ENCODE measurements at places on chromosomes 2 and 18.

- no peak for DNase-seq
These were observed 45.4 kb upstream of the RND3 start for GRCh38 chr2:150532879-150533278.

DNA sequence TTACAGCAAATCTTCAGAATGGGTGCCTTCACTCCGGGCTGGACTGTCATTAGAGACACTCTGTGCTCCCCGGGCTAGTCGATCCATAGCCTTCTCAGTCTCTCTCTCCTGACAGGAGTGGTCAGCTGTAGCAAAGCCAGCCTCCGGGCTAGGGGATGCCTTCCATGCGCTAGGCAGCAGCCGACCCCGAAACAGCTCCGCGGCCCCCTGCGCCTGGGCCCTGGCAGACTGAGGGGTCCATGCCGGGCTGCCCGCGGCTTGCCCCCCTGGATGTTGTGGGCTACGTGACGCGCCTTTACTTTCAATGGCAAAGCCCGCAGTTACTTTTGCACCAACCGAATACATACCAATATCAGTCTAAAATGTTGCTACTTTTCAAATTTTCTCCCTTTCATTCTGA is 1447.2 kb downstream of the LRP1B start:
- DNase-seq: no peak

GRCh38 chr2:226017537-226017936 is 618.0 kb downstream of the NYAP2 start:
- DNase-seq: no peak

- no peak for DNase-seq
These were observed 600.2 kb downstream of the NYAP2 start for GRCh38 chr2:225999692-226000091.

- DNase-seq: no peak
These were observed 31.8 kb upstream of the NTSR2 start for GRCh38 chr2:11701751-11702301.

- no peak for DNase-seq
These were observed 25.9 kb downstream of the COL5A2 start for GRCh38 chr2:189153619-189154018.

- no peak for DNase-seq
These were observed 149.5 kb upstream of the ZEB2 start for GRCh38 chr2:144669196-144669987.

GRCh38 chr2:14143435-14143834 is 489.1 kb upstream of the LRATD1 start:
- no peak for DNase-seq

- no peak for DNase-seq
These were observed 42.0 kb downstream of the FMNL2 start for GRCh38 chr2:152376968-152377367.

GRCh38 chr2:217067787-217068186 is 207.9 kb upstream of the TNP1 start:
- no peak for DNase-seq

DNA sequence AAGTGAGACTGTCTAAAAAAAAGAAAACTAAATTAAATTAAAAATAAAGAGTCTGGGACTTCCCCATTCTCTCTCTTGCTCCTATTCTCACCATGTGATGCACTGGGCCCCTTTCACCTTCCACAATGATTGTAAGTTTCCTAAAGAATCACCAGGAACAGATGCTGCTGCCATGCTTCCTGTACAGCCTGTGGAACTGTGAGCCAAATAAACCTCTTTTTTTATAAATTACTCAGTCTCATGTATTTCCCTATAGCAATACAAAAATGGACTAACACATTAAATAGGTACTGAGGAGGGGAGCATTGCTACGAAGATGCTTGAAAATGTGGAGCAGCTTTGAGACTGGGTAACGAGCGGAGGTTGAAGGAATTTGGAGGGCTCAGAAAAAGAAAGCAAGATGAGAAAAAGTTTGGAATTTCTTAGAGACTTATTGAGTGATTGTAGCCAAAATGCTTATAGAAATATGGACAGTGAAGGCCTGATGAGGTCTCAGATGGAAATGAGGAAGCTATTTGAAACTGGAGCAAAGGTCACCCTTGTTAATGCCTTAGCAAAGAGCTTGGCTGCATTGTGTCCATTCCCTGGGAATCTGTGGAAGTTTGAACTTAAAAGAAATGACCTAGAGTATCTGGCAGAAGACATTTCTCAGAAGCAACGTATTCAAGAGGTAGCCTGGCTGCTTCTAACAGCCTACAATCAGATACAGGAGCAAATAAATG is 128.7 kb downstream of the EIPR1 start:
- no peak for DNase-seq

DNA sequence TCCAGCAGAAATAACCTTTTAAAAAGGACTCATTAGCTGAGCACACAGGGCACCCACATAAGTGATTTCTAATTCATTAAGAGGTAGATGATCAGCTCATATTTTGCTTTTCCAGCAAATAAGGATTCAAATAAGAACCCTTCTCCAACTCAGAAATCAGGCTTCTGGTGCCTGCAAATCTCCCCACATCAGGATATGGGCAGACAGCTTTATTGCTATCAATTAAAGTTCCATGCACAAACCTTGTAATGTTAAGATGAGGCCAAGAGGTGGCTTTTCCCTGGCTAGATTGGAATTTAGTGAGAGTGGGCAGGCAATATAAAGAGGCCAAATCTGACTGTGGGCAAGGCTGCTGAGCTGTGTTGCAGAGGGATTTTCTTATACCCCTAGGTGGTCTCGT is 193.6 kb downstream of the SH3RF3 start:
- DNase-seq: no peak

DNA sequence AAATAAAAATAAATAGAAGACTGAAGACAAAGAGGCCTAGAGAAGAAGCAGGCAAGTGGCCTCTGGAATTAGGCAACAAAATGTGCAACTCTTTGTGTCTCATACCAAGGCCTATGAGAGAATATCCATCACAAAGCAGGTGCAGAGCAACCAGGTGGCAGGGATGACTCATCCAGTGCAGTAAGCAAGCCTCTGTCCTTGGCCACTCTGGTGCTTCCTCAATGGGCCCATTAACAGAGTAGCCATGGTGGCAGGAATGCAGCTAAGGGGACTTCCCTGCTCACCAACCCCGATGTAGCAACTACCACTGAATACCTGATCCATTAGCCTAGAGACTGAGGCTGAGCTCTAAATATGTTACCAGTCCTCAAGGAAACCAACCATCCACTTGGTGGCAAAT is 11.0 kb upstream of the EPG5 start:
- DNase-seq: no peak

DNA sequence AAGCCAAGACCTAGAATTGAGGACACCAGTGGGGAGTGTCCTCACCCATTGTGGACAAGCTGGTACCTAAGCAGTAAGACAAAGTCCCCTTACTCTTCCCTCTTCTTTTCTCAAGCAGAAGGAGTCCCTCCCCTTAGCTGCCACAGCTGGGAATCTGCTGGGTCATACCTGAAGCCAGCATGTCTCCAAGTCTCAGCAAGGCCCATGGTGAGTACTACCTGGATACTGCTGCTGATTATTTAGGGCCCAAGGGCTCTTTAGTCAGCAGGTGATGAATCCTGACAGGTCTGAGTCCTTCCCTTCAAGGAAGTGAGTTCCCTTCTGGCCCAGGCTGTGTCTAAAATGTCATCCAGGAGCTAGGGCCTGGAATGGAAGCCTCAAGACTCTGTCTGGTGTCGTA is 198.6 kb upstream of the STK17B start:
- no peak for DNase-seq

DNA sequence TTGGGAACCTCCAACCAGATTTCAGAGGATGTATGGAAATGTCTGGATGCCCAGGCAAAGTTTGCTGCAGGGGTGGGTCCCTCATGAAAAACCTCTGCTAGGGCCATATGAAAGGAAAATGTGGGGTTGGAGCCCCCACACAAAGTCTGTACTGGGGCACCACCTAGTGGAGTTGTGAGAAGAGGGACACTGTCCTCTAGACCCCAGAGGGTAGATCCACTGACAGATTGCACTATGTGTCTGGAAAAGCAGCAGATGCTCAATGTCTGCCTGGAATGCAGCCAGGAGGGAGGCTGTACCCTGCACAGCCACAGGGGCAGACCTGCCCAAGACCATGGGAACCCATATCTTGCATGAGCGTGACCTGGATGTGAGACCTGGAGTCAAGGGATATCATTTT is 573.7 kb upstream of the NXPH2 start:
- no peak for DNase-seq

GRCh38 chr2:37156857-37157714 is at the start of gene EIF2AK2:
TSS of gene EIF2AK2 (minus strand) at chr2:37156980. CDS start at chr2:37147806, 9,174 bp downstream.
- peak; percentile 77 for DNase-seq

GRCh38 chr2:96792772-96793749 is 23.0 kb upstream of the CNNM3 start:
- DNase-seq: no peak

DNA sequence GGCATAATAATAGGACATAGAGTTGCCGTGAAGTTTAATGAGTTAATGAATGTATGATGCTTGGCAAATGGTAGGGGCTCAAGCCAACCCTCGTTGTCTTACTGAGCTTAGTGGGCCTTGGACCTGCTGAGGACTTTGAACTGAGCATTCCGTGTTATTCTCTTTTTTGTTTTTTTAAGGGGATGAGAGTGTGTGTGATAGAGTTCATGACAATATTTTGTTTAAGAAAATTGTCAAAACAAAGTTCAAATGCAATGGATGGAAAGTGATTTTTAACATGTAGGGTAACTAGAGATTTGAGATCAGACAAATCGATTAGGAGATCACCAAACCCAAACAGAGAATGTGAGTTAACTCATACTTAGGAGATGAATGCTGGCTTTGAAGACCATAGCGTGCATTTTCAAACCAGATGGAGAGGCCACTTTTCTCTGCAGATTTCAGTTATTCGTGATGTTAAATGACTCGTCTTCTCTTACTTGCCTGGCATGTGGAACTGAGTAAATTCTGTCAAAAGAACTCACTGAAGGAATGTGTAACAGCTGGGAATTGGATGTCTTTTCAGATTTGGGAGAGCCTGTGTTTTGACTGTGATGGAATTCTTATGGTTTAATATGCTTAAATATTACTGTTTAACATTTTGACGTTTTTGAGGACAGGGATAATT is 88.7 kb downstream of the NEDD4L start:
- no peak for DNase-seq

DNA sequence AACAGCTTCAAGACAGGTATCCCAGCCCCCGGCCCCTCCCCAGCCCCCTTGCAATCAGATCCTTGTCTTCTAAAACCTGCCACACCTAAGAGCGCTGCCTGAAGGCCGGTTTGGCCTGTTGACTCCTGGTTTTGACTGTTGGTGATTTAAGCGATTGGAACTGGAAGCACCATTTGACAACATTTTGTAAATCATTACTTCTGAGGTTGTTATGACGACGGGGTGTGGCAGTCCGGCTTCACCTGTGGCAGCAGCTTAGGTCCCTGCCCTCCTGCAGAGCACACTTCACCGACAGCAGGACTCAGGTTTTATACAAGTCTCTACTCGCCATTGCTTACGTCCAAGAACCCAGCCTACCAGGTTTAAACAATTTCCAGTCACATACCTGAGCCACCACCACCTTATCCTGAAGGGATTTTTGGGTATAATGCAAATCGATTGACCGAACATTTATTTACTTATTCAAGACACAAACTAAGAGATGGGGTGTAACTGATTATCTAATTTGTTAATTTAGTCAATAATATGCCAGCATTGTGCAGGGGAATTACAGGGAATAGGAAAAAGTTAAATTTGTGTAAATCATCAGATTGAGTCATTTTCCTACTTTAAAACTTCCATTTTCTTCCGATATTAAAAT is 707 bp upstream of the DGUOK start:
- no peak for DNase-seq

GRCh38 chr2:2645162-2645855 is 314.2 kb upstream of the MYT1L start:
- no peak for DNase-seq

- DNase-seq: no peak
These were observed 143.0 kb downstream of the TANC1 start for GRCh38 chr2:159111346-159111927.

GRCh38 chr18:32081881-32082280 is 9.8 kb upstream of the RNF138 start:
- no peak for DNase-seq

DNA sequence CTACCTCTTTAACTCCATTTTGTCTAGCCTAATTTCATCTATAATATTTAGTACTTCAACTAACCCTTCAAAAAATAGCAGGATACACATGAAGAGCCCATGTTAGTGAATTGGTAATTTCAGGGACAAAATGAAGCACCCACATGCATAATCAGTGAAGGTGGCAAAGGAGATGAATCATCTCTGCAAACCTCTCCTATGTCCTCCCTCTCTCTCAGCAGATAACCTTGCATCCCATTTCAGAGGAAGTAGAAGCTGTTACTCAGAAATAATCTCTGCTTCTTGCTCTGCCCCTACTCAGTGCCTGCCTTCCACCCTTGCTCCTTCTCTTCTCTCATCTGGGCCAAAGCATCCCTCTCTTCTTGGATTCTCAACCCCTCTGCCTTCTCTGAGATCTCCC is 60.2 kb upstream of the CAVIN2 start:
- DNase-seq: no peak

GRCh38 chr18:9719421-9719981 is 11.4 kb downstream of the RAB31 start:
- DNase-seq: no peak

DNA sequence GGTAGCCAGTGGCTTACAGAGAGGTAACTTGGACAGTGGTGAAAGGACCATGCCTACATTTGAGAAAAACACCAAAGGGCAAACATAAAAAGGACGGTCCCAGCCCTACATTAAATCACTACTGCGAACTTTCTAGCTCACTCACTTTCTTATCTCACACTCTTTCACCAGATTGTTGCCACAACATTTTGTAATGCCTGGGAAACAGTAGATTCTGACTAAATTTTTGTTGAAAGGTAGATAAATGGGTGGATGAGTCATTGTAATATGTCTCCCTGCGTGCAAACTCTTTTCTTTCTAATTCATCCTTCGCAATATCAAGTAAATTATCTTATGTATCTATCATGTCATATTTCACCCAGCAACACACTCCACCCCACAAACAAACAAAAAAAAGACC is 192.2 kb downstream of the IRS1 start:
- no peak for DNase-seq

GRCh38 chr2:47112665-47113435 is 42.3 kb downstream of the STPG4 start:
- no peak for DNase-seq

DNA sequence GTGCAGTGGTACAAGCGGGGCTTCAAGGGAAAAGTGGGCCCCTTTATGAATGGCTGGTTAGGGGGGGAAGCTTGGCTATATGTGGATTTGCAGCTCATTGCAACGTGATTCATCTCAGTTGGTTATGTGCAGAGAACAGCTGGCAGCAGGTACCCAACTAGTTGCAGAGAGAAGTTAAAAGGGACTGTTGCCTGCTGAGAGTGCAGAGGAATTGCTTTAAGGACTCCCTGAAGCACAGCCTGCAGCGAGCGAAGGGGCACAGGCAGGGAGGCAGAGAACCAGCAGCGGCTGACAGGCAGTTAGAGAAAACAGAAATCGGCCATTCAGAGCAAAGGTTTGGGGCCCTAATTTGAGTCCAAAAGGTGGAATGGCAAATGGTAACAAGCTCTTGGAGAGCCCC is 278.2 kb upstream of the LYPD1 start:
- no peak for DNase-seq

- no peak for DNase-seq
These were observed 9.9 kb downstream of the PRKAG3 start for GRCh38 chr2:218821605-218822211.
